ENCODE measurements at places on chromosomes 6 and 20. TPM values are rescaled to one million over a fixed set of nuclear protein-coding genes. Genes with fewer than 3 reads are reported as not detected.

DNA sequence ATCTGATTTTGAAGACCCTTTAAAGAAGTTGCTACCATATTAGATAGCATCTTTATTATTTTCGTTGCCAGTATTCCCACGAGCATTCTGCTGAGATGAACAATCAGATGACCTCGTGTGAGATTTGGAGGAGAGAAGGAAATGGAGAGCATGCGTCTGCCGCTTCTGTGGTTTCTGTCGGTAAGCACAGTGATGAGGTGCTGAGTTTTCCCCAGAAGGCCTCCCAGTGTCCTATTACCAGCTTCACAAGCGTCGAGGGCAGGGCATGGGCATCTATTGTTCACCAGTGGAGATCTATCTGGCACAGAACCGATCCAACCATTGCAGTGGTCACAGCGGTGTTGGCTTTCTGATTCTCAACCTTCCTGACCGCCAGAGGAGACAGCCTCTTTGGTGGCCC is 29.4 kb downstream of the TRAF3IP2 start:
- peaks cover 20% of the 10 kb centered on the region for H3K4me1 ChIP-seq
- no peaks in the 10 kb centered on the region for H3K27me3 ChIP-seq
- H3K36me3 ChIP-seq = peaks cover 7% of the 10 kb centered on the region
- H3K4me3 ChIP-seq = no peak overlapping the region
- peak overlapping the region; percentile 83 for H3K27ac ChIP-seq
- no peak for DNase-seq

- no peaks in the 10 kb centered on the region for H3K36me3 ChIP-seq
- peak; percentile 21 for DNase-seq
- no peaks in the 10 kb centered on the region for H3K4me1 ChIP-seq
- no peaks in the 10 kb centered on the region for H3K27me3 ChIP-seq
These were observed 33.2 kb downstream of the PSMG4 start for GRCh38 chr6:3291987-3292386.

GRCh38 chr20:58073945-58074856 is 154.3 kb downstream of the ANKRD60 start:
- DNase-seq = no peak
- H3K36me3 ChIP-seq = no peaks in the 10 kb centered on the region
- H3K27me3 ChIP-seq = no peaks in the 10 kb centered on the region
- no peak overlapping the region for H3K27ac ChIP-seq

DNA sequence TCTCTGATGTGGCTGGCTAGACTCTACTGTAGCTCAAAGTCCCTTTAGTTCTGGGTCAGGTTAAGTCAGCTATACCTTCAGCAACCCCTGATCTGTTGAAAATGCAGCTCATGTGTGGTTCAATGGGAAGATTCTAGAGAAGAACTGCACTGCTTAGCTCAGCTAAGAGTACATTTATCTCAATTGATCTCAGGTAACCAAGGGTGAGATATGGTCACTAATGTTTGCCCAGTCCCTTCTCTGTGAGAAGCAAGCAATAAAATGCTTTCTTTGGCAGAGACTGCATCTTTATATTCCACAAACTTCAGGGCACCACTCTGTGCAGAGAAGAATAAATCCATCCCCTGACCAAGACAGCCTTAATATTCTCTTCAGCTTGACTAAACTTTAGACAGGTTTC is 240.6 kb upstream of the RAB32 start:
- no peak overlapping the region for H3K27ac ChIP-seq
- H3K4me1 ChIP-seq = no peaks in the 10 kb centered on the region
- DNase-seq = no peak
- no peak overlapping the region for H3K4me3 ChIP-seq

DNA sequence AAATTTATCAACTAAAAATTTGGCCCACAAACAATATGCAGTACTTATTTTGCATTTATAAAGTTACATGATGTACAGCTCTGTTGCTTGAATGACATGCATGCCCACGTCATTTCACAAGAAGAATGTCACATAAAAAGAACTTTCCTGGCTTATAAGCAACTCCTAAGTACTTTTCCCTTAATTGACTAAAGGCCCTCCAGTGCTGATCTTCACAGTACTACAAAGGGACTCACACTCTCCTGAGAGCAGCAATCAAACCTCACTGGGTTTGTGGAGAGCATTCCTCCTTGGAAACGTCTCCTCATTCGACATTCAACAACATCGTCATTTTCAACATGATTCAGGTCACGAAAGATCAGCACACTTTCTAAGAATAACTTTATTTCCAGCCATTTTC is 111.1 kb downstream of the IPCEF1 start:
- H3K27me3 ChIP-seq = no peaks in the 10 kb centered on the region
- peak overlapping the region; percentile 31 for H3K4me3 ChIP-seq
- no peak for DNase-seq
- H3K36me3 ChIP-seq = no peaks in the 10 kb centered on the region
- no peaks in the 10 kb centered on the region for H3K4me1 ChIP-seq
- H3K27ac ChIP-seq = no peak overlapping the region

GRCh38 chr6:143817621-143818020 is 25.5 kb upstream of the LTV1 start:
- H3K27me3 ChIP-seq = no peaks in the 10 kb centered on the region
- no peaks in the 10 kb centered on the region for H3K36me3 ChIP-seq
- no peaks in the 10 kb centered on the region for H3K4me1 ChIP-seq
- no peak for DNase-seq
- H3K27ac ChIP-seq = no peak overlapping the region

DNA sequence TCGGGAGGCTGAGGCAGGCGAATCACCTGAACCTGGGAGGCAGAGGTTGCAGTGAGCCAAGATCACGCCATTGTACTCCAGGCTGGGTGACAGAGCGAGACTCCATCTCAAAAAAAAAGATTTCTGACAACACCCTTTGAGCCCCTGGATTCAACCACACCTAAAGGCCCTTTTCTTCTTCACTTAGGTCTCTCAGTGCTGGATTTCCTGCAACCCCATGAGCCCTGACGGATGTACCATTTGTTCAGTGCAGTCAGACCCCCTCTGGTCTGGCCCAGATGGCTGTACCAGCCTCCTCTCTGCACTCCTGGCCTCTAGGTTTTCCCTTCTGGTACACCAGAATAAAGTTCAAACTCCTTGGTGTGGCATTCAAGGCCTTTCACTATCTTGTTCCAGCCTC is 9.1 kb upstream of the NOL4L start:
- no peaks in the 10 kb centered on the region for H3K36me3 ChIP-seq
- no peak for DNase-seq
- H3K27ac ChIP-seq = no peak overlapping the region
- H3K4me3 ChIP-seq = no peak overlapping the region

DNA sequence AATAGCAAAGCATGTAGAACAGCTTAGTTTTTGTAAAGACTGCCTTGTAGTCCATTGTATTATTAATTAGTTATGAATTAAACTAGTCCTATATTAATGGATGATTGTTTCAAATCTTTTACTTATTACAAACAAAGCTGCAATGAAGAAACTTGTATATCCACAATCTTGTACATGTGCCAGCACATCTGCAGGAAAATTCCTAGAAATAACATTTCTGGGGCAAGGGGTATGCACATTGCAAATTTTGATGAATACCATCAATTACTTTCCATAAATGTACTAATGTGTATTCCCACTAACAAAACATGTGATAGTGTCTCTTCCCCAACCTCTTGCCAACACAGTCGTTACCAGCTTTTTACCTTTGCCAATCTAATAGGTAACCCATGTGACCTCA is 73.6 kb upstream of the AKAP12 start:
- no peaks in the 10 kb centered on the region for H3K36me3 ChIP-seq
- no peak for DNase-seq
- no peak overlapping the region for H3K27ac ChIP-seq
- H3K4me1 ChIP-seq = peaks cover 4% of the 10 kb centered on the region
- no peaks in the 10 kb centered on the region for H3K27me3 ChIP-seq

GRCh38 chr20:48224533-48225050 is 439.3 kb upstream of the SULF2 start:
- no peaks in the 10 kb centered on the region for H3K36me3 ChIP-seq
- no peaks in the 10 kb centered on the region for H3K4me1 ChIP-seq
- no peaks in the 10 kb centered on the region for H3K27me3 ChIP-seq
- no peak for DNase-seq
- H3K4me3 ChIP-seq = no peak overlapping the region

- H3K36me3 ChIP-seq = no peaks in the 10 kb centered on the region
- no peaks in the 10 kb centered on the region for H3K4me1 ChIP-seq
These were observed 411.2 kb downstream of the PHF3 start for GRCh38 chr6:64046746-64047208.

DNA sequence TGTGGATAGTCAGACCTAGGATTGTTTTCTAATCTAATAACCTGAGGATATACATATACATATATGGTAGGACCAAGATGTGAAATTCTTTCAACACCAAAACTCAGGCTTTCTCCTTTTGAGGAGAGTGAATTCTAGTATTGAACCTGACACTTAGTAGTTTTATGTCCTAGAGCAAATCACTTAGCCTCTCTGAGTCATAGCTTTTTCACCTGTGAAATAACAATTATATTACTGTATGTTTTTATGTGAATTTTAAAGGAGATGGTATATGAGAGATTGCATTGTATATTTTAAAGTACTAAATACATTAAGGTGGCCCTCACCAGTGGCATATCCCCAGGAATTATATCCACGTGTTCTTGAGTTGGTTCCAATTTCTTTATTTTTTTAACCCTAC is 34.6 kb downstream of the TREML1 start:
- no peak overlapping the region for H3K27ac ChIP-seq
- H3K4me1 ChIP-seq = peaks cover 7% of the 10 kb centered on the region
- H3K27me3 ChIP-seq = no peaks in the 10 kb centered on the region
- DNase-seq = no peak

DNA sequence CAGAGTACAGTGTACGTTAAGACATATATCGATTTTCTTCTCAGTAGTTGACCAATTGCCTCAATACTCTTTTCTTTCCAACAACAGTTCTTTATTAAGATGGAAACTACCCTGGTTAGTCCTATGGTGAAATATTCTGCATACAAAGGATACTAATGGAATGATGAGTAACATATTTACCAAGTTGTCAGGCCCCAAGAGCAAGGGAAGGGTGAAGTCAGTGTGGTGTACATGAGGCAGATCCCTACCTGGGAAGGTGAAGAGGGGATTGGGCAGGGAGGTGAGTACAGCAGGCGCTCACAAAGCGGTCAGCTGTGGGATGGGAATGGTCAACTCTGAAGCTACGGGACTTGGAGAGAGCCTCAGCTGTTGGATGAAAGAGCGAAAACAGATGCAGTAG is 29.7 kb downstream of the GJA1 start:
- no peak overlapping the region for H3K4me3 ChIP-seq
- no peak overlapping the region for H3K27ac ChIP-seq
- H3K27me3 ChIP-seq = no peaks in the 10 kb centered on the region
- H3K4me1 ChIP-seq = no peaks in the 10 kb centered on the region

DNA sequence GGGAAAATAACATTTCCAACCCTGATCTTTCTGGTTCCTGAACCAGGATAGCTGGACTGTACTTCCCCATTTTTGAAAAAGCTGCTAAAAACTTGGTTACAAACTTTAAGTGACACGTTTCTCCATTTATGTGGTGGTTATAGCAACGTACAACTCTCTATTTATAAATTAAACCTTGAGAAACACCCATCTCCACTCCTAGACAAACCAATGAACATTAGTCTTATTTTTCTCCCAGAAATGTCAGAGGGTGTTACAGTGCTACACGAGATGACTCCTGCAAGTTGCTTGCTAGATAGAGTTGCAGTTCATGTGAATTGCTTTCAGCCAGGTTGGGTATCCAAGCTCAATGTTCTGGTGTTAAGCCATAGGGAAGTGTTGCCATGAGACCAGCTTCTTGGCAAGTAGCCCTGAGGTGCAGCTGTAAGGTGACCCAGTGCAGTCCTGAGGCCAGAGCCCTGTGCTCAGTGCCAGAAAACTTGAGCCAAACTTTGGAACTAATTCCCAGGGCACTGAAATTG is 51.3 kb upstream of the REV3L start:
- H3K4me3 ChIP-seq = no peak overlapping the region
- no peaks in the 10 kb centered on the region for H3K36me3 ChIP-seq
- H3K27me3 ChIP-seq = no peaks in the 10 kb centered on the region
- DNase-seq = no peak
- peaks cover 19% of the 10 kb centered on the region for H3K4me1 ChIP-seq

GRCh38 chr6:43853066-43853650 is 83.1 kb downstream of the VEGFA start:
- no peaks in the 10 kb centered on the region for H3K36me3 ChIP-seq
- H3K27me3 ChIP-seq = no peaks in the 10 kb centered on the region
- H3K27ac ChIP-seq = no peak overlapping the region

DNA sequence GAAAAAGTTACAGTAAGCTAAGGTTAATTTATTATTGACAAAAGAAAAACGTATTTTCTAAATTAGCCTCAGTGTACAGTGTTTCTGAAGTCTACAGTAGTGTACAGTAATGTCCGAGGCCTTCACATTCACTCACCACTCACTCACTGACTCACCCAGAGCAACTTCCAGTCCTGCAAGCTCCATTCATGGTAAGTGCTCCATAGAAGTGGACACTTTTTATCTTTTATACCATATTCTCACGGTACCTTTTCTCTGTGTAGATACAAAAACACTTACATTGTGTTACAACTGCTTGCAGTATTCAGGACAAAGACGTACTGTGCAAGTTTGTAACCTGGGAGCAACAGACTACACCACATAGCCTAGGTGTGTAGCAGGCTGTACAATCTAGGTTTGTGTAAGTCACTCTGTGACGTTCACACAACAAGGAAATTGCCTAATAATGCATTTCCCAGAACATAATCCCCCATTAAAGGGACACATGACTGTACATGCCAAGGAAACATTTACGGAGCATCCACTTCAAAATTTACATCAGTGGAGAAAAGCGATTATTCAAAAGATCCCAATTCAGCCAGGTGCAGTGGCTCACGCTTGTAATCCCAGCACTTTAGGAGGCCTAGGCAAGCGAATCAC is 133.4 kb downstream of the BANF2 start:
- peaks cover 12% of the 10 kb centered on the region for H3K4me1 ChIP-seq
- no peak for DNase-seq
- H3K27ac ChIP-seq = no peak overlapping the region
- no peaks in the 10 kb centered on the region for H3K27me3 ChIP-seq

DNA sequence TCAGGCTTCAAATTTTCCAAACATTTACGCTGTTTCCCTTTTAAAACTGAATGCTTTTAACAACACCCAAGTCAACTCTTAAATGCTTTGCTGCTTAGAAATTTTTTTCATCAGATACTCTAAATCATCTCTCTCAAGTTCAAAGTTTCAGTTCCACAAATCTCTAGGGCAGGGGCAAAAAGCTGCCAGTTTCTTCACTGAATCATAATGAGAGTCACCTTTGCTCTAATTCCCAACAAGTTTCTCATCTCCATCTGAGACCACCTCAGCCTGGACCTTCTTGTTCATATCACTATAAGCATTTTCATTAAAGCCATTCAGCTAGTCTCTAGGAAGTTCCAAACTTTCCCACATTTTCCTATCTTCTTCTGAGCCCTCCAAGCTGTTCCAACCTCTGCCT is 69.1 kb downstream of the RNF217 start:
- H3K27ac ChIP-seq = no peak overlapping the region
- no peak overlapping the region for H3K4me3 ChIP-seq
- H3K27me3 ChIP-seq = no peaks in the 10 kb centered on the region
- H3K4me1 ChIP-seq = no peaks in the 10 kb centered on the region
- H3K36me3 ChIP-seq = no peaks in the 10 kb centered on the region
- DNase-seq = no peak

The MUC22 gene
- not detected for total RNA-seq

The FRMD1 gene
- total RNA-seq = not detected

The RBM24 gene
- 0.26 TPM for total RNA-seq

The FIG4 gene
- total RNA-seq = 10.4 TPM

The IP6K3 gene
- total RNA-seq = 4.7 TPM

The LAMP5 gene
- total RNA-seq = not detected

The AFG1L gene
- 8.0 TPM for total RNA-seq

The PAK5 gene
- not detected for total RNA-seq

The RNF217 gene
- total RNA-seq = 14.6 TPM

The CEP85L gene
- 13.1 TPM for total RNA-seq

Data from upper lobe of left lung (tissue), 6 donors.